ENCODE measurements at places on chromosomes 7 and 10.

GRCh38 chr10:128468462-128468861, 342.2 kb upstream of the MKI67 start:
- no peak for DNase-seq

DNA sequence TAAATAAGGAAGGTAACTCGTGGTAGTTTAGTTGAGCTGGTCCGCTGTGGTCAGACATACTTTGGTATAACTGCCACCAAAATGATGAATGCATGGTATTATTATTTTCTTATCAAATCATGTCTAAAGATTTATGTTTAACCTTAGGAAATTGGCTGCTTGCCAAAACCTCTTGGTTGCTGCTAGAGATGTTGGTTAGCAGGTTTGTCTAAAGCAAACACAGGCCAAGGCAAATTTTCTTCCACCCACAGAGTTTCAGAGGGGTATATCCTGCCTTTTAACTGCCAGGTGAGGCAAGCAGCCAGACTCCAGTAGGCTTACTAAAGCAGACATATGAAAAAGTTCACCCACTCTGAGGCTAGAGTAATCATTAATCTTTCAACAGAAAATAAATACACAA, 101.4 kb downstream of the SEMA3E start:
- no peak for DNase-seq

GRCh38 chr10:125159932-125160855, at the start of gene CTBP2:
CTBP2 (minus strand) TSS chr10:125160563.
- peak; percentile 82 for DNase-seq

- no peak for DNase-seq
Measured at GRCh38 chr7:112104120-112104519, 102.1 kb downstream of the DOCK4 start.

- DNase-seq = no peak
Measured at GRCh38 chr7:117970801-117971200, 97.6 kb upstream of the CTTNBP2 start.

- DNase-seq = no peak
Measured at GRCh38 chr7:47500103-47500563, 81.8 kb downstream of the TNS3 start.

DNA sequence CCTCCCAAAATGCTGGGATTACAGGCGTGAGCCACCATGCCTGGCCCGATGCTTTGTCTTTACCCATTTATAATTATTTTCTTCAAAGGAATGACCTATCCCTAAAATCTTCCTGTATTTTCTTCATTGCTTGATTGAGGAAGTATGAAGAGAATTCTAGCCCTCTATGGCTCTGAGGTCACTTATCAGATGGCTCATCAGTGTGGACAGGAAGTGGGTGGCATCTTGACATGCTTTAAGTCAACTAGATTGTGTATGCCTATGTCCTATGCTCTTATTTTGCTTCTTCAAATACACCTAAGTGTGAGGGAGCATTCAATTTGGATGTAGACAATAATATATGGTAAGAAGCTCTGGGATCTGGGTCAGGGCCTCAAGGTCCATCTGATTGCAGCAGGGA, 1020.5 kb downstream of the LRMDA start:
- DNase-seq = no peak

- DNase-seq = no peak
Measured at GRCh38 chr7:55441774-55442522, 76.8 kb downstream of the LANCL2 start.

- DNase-seq = no peak
Measured at GRCh38 chr10:31792745-31793144, 135.9 kb downstream of the ARHGAP12 start.
